ENCODE measurements at places on chromosomes 7 and 10.

- no peak for DNase-seq
These were observed 59.0 kb downstream of the CSGALNACT2 start for GRCh38 chr10:43196981-43197833.

- no peak for DNase-seq
These were observed 55.2 kb upstream of the CCAR1 start for GRCh38 chr10:68665841-68666240.

- DNase-seq: no peak
These were observed 44.7 kb downstream of the DNAJC12 start for GRCh38 chr10:67793313-67793712.

DNA sequence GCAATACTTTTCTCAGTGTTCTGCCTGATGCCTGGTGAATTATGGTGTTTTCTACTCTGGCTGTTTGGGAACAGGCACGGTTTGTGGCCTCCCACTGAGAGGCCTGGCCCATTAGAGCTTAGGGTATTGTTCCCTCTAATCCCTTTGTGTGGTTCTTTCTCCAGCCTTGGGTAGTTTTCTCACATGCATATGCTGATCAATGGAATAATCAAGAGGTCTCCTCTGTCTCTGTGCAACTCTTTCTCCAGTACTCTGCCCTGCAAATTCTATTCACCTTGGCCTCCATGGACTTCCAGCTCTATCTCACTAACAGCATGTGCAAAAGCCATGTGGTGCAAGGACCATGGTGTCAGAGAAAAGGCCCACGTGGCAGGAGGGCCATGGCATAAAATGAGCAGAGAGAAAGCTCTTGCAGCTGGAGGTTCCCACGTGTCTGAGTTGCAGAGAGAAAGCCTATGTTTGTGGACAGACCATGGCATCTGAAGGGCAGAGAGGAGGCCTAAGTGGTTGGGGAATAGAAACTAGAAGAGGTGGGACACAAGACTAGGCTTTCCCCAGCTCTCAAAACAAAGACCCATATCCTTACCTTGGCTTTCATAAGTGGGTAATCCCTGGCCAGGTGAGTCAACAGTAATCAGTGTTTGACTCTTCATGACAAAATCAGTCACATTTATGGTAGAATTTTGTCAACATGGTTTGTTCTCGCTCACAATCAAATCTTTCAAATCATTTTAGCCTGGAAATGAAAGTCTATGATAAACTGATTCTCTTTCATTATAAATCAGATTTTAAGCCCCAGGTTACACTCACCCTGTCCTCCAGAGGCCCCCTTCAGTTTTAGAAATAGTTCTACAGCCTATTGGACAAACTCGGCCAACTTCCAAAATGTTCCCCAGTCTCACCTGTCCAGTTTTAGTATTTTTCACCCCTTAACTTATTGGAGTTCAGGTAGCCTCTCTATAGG is 17.3 kb downstream of the OPALIN start:
- peak; percentile 10 for DNase-seq

- DNase-seq: no peak
These were observed 58.8 kb upstream of the PLPP4 start for GRCh38 chr10:120398180-120398579.

GRCh38 chr10:130875897-130876472 is 435.5 kb downstream of the TCERG1L start:
- no peak for DNase-seq

DNA sequence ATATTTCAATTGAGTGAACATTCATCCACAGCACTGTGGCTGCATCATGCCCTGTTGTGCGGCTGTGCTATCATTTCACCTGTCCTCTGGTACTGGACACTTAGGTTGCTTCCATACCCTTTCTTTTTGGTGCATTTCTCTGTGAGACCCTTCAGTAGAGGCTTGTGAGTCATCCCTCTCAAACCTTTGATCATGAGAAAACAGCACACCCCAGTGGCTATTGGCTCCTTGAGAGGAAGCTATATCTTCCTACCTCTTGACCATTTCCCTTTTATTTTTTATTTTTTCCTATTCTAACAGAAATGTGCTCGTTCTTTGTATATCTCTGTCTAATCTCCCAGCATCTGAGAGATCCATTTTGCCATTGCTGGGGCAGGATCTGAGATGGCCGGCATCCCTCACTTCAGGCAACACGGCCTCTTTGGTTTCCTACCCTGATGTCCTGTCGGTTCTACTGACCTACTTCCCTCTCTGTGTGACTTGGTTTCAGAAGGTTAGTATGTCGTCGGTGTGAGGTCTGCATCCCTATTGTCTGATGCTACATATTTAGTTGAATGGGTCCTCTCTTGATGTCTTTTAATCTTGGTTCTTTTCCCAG is 23.8 kb upstream of the PIK3AP1 start:
- DNase-seq: no peak

DNA sequence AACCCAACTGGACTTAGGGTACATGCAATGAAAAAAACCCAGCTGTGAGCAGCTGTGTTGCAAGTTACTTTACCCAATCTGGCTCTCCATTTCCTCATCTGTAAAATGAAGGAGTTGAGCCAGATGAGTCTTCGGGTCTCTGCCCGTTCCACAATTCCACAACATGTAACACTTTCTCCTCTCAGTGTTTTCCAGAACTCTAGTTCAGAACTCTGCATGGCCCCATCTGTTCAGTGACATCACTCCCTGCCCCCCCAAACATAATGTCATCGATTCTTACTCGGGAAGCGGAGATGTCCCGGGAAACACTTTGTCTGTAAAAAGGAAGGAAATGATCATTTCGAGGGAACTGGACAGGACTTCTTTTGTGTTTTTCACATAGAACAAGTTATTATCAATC is 2.5 kb downstream of the SH3PXD2A start:
- no peak for DNase-seq

- DNase-seq: no peak
These were observed 28.7 kb downstream of the NUP42 start for GRCh38 chr7:23210506-23210905.
